ENCODE measurements at places on chromosomes 7 and 10.

DNA sequence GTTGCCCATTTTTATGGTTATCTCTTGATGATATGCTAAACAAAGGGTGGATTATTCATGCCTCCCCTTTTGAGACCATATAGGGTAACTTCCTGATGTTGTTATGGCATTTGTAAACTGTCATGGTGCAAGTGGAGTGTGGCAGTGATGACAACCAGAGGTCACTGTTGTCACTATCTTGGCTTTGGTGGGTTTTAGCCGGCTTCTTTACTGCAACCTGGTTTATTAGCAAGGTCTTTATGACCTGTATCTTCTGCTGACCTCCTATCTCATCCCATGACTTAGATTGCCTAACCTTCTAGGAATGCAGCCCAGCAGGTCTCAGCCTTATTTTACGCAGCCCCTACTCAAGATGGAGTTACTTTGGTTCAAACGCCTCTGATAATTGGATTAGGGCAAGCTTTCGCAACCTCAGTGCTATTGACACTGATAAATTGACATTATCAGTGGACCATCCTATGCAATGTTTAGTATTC is 36.9 kb downstream of the BAG3 start:
- peak; percentile 46 for DNase-seq

DNA sequence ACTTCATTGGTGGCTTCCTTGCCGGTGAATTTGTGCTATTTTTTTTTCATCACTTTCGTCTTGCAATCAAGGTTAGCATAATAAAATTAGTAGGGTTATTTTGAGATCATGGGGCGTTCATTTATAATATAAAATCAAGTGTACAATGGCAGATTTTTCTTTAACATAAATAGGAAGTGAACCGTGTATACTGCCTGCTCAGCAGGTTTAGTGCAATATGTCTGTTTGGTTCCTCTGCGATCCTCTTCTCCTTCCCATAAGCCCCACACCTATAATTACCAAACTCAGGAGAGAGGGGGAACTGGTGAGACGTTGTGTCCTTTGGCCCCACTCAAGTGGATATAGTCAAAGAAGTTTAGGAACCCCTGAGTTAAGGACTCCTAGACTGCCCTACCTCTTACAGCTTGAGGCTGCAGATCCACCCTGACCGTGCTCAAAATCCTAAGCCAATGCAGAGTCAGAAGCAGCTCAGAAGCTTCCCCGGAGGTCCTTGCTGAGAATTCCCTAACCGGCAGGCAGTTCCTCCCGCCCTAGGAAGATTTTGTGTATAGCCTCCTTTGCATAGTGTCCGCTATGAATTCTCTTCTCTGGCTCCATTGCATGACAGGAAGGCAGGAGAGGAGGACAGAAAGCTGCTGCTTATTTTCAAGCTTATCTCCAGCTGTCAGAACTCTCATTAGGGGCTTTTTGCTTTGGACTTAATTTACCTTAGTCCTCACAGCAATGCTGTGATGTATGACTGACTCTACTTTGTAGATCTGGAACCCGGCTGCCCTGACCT is 41.5 kb downstream of the PYROXD2 start:
- DNase-seq, result no peak

GRCh38 chr10:44245601-44245938 is 139.3 kb downstream of the CXCL12 start:
- no peak for DNase-seq

- no peak for DNase-seq
Measured at GRCh38 chr10:60353519-60354258, 36.0 kb downstream of the ANK3 start.

DNA sequence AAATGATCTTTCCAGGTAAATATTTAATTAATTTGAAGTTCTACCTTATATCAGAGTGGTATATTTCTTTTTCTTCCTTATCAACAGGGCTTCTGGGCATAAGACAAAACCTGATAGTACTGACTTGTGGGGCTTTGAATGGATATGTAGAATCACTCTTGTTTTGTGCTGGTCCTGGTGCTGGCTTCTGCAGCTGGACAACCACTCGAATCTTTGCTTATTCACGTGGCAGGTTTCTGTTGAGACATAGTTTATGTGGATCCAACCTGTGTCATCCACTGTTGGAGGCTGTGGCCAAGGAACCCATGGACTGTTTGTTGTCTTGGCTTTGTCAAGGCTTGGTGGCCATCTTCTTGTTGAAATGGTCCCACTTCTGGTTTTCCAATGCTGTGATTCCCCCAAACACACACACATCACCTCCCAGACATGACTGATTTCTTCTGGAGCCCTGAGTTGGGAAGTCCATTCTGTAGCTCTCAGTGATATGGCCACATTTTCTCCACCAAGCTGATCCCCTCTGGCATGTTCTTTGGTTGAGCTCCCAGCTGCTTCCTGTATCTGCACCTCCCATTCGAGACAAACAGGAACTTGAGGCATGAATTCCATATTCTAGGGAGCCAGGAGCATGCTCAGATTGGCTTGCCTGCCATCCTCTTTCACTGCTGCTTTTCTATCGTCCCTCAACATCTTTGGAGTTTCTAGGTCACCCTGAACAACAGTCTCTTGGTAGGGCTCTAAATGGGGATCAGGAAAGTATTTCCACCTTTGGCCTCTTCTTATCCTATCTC is 19.5 kb downstream of the TAS2R41 start:
- no peak for DNase-seq
